CD8-positive, alpha-beta T cell (primary cell): ENCODE measurements at places on chromosomes 5 and 9.

DNA sequence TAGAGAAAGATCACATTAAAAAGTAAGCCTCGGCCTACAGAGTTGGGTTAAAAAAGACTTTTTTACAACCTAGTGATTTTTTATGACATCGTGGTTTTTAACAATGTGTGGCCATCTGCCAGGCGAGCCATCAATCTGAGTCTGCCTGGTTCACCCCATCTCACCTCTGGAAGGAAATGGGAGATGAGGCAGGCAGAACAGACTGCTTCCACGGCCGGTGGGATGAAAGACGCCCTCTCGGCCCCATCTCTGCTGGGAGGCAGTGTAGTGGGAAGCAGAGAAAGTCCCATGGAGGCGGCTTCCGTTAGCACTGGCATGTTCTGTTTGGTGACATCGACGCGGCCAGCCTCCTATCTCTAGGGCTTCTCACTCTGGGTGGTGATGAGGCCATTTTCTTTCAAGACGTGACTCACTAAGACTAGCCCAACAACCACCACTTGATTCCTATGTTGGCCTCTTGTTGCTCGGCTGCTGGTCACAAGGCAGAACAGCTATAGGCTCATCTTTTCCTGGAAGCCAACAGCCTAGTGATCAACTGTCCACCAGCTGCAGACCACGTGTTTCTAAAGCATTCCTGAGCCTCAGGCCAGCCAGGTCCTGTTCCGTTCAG, 132.4 kb upstream of the OTULINL start:
- DNase-seq: no peak

GRCh38 chr5:154369682-154370081, 76.1 kb upstream of the SAP30L start:
- DNase-seq: no peak

GRCh38 chr9:128077847-128078503, 9.9 kb downstream of the SLC25A25 start:
- DNase-seq: no peak

- no peak for DNase-seq
These were observed 114.4 kb downstream of the PSD2 start for GRCh38 chr5:139910036-139910435.

DNA sequence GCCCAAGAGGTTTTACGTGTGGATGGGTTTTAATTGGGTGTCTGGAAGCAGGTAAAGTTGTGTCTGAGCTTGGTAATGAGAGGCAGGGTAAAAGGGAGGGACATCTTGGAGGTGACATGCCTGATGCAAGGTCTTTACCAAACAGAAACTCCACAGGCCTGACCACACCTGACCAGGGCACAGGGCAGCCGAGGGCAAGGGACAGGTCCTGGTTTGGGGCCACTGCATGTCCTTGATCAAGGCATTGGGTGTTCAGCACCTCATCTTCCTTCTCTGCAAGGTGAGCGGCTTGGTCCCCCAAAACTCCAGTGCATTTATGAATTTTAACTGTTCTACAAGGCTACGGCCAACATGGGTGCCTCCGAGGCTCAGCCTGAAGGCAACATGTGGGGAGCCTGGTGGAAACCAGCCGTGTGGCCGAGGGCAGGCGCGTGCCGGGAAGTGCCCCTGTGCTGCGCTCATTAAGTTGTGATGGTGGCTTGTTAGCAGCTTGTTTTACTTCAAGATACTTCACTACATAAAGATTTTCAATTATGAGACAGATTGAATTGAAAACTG, 30.7 kb upstream of the LPCAT1 start:
- DNase-seq: no peak
